ENCODE measurements at places on chromosomes 6 and 20.

DNA sequence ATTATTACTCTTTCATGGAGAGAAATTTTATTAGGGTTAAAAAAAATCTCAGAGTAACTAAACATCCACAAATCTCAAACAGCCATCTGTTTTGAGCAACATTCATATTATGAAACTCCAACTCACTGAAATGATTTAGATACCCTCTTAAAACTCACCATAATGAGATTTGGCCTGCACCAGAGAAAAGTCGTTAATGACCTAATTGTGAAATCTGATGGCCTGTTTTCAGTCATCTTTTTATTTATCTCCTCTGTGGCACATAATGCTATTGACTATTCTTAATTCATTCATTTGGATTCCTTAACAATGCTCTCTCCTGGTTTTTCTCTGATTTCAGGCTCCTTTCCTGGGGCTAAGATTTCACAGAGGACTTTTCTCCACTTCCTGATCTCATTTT lies 192.7 kb downstream of the RNF144B start:
- DNase-seq: no peak

DNA sequence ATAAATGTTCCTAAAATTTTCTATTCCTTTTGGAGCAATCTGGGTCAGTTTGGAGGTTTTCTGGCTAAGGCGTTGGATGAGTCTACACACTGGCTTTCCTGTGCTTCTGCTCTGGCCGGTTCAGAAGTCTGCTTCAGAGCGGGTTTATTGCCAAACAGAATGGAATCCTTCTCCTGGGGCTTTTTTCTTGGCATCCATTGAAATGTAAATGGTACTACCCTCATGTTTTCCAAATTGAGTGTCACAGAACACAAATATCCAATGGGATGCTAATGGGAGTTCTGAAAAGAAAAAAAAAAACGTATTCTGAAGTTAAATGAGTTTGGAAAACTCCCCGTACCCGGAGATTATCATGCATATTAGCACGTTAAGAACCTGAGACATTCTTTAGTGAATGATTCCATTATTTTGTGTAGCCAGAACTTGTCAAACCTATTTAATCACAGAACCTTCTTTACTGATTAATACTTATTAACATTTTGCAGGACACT lies 930.3 kb downstream of the QKI start:
- no peak for DNase-seq

- DNase-seq: no peak
Measured at GRCh38 chr6:105711216-105711615, 308.3 kb upstream of the PREP start.

DNA sequence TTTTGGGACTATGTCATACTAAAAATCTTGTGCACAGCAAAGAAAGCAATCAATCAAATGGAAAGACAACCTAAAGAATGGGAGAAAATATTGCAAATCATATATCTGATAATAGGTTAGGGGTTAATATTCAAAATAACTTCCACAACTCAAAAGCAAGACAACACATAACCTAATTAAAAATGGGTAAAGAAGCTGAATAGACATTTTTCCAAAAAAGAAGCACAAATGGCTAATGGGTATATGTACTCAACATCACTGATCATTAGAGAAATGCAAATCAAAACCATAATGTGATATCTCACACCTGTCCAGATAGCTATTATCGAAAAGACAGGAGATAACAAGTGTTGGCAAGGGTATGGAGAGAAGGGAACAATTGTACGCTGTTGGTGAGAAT lies 53.0 kb downstream of the SYCP2L start:
- DNase-seq: no peak

DNA sequence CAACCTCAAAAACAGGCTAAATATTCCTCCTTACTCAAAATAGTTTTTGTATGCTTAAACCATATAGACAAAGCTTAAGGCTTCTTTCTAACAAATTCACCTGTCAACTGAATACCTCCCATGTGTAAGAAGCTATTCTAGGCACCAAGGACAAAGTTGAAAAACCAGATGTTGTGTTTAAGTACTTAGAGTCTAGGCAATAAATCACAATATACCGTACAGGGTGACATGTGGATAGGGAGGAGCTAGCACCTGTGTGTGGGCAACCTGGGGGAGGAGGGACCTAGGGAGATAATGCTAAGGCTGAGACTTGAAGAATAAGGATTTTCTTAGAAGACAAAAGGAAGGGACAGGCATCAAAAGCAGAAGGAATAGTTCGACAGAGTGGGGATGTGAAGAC lies 123.5 kb downstream of the LMBRD1 start:
- DNase-seq: no peak

GRCh38 chr6:30060606-30061091 lies 416 bp upstream of the POLR1H start:
- DNase-seq: no peak

DNA sequence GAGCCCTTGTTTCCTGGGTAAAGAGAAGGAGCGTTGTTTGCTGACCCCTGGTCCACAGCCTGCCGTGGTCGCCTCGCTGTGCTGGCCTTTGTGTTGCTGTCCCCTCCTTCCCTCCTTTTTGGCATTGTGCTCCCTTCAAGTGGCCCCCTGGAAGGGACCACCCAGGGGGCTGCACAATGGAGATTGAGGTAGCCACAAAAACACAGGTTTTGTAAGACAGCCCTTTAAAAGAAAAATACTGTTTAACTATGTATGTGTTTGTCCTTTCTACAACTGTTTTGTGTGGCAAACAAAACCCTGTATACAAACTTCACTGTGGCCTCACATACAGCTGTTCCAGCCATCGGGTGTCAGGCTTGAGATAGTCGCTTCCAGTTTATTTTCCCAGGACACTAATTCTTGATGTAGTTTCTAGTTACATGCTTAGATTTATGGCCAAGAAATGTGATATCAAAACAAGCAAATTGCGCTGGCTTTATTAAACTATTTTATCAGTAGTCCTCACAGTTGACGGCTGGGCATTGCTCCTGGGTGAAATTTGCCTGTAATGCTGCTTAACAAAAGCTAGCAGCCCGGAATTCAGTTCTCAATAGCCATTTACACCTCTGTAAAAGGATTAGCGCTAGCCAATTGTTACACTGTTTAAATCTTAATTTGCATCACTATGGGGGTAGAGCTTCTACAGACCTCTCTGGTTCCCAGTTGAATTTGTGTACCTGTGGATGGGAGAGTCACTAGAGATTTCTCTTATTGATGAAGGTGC lies 64.1 kb downstream of the KIZ start:
- DNase-seq: no peak

- DNase-seq: no peak
Measured at GRCh38 chr6:91130126-91130525, 543.3 kb upstream of the MAP3K7 start.

GRCh38 chr6:136669299-136669699 lies 119.1 kb upstream of the MAP7 start:
- DNase-seq: no peak

DNA sequence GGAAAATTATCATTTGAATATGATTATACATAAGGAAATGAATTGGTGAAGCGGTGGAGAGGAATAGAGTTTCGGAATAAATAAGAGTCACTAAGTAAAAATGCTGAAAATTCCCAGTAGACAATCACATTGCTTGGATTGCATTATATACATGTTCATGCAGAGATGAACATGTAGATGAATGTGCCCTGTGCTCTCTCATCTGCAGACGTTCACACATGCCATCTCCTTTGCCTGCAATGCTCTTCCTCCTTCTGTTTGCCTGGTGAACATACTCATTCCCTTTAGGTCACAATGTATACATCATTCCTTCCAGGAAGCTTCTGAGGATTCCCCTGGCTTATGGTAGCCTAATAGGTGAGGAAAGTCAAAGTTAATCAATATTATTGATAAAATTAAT lies 17.9 kb downstream of the DCDC2 start:
- DNase-seq: no peak

DNA sequence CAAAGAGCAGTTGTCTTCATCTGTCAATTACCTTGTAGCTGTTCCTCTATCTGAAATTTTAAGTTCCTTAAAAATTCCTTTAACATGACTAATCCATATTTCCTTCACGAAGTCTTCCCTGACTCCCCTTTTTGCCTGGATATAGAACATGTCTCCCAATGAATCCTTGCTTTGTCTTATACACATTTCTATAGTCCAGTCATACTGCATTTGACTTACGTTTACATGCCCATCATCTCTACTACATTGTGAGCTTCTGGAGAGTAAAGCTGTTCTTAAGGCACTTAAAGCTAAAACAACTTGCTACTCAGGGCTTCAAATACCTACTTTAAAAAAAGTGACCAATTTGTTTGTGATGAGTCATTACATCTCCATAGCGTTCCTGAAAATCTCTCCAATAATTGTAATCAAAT lies 4.9 kb downstream of the REV3L start:
- no peak for DNase-seq

DNA sequence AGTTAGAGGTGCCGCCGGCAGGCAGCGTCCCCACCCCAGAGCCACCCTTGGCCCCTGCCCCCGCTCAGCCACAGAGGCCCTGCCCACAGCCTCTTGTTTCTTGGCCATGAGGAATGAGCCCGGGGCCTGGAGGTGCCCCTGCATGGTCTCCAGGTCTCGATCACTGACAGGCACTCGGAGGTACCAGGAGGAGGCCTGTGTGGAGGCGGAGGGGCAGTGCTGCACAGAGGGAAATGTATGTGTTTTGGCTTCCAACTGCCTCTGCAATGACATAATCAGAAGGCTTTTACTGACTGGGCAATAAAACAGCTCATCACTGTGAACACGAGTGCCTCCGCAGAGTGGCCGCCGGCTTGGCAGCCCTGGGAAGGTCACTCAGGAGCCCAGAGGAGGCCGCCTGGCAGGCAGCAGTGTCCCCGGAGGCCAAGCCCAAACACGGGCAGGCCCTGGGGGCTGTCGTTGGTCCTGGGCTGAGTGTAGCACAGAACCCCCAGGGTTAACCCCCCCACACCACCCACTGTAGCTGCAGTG lies 61.1 kb upstream of the GATA5 start:
- no peak for DNase-seq

GRCh38 chr20:59985864-59986263 lies 27.6 kb downstream of the CDH26 start:
- no peak for DNase-seq

DNA sequence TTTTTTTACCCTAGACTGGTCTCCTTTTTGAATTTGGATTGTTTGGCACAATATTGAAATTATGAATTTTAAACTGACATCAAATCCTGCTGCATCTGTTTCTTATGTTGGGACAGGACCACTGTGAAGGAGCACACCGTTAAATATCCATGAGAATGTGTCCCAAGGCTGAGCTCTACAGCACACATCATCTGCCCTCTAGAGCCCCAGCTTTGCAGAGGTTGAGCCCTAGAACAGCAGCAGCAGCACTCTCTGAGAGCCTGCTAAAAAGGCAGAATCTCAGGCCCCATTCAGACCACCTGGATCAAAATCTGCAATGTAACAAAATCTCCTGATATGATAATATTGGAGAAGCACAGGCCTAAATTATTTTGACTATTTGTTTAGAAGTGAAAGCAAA lies 192.1 kb upstream of the CCN2 start:
- DNase-seq: no peak

- DNase-seq: no peak
Measured at GRCh38 chr6:24925661-24926060, 10.1 kb downstream of the RIPOR2 start.

DNA sequence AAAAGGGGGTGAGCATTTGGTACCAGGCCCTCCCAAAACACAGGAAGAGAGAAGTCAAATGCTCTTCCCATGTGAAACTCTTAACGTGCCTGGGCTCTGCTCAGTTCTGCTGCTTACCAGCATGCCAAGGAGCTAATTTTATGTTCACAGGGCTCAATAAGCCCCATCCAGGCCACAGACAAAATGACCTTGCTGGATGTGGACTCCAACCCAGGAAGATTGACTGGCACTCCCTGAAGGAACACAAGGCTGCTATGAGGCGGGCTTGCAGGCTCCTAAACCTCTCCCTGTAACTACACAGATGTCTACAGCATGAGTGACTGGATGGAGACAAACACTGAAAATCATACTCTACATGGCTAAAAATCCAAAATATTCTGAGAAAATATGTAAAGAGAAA lies 50.6 kb downstream of the CHD6 start:
- DNase-seq: no peak

DNA sequence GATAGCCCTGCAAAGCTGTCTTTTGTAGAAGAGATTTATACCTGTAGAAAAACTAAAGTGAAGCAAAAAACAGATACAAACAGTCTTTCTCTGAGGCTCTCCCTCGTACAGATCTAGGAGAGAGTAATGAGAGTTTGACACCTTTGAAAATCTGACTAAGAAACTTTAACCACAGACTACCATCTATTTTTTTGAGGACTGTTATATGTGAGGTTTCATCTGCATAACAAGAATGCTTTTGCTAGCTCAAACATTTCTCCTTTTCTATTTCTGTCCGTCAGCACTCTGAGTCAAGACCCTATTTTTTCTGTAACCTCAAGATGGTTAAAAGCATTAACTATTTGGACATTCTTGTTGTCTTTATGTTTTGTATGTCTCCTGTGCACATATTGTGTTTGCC lies 193.0 kb downstream of the BTBD3 start:
- no peak for DNase-seq

DNA sequence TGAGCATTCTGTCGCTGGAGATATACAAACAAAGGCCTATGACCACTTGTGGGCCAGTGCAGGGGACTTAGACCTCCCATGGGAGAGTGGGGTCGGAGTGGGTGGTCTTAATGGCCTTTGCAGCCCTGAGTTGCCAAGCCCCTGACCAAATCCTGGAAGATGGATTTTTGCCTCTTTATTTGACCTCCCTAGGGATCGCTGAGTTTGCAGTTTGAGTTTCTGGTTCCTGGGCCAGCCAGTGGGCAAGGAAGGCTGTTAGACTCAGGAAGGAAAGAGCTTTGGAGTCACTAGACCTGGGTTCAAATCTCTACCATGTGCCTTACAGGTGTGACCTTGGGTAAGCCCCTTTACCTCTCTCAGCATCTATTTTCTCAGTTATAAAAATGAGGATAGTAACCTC lies 94.1 kb downstream of the CD40 start:
- DNase-seq: no peak

- no peak for DNase-seq
Measured at GRCh38 chr20:48749437-48749836, 78.4 kb downstream of the PREX1 start.

DNA sequence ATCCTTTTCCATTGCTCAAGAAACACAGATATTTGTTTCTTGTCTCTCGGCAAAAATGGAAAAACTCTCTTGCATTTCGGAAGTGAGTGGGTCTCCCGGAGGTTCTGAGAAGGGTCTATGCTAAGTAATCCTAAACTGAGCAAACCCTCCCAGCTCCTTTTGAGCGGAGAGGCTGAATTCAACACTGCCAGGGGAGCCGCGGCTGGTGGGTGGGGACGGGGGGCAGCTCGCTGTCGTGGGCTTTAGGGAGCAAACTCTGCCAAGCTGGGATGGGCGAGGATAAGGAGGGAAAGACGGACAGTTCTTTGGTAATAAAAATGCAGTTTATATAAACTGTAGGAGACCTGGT lies 211.4 kb downstream of the FOXC1 start:
- DNase-seq: no peak
